ENCODE measurements at places on chromosomes 7 and 10. TPM values are rescaled to one million over a fixed set of nuclear protein-coding genes. Genes with fewer than 3 reads are reported as not detected.

The TMEM140 gene
- total RNA-seq: not detected

The FZD8 gene
- 4.0 TPM for total RNA-seq

The CTNNA3 gene
- not detected for total RNA-seq

The IKZF1 gene
- total RNA-seq: not detected

The RHEB gene
- 71.4 TPM for total RNA-seq

The AUTS2 gene
- 6.6 TPM for total RNA-seq

The OPN4 gene
- not detected for total RNA-seq

The INSYN2A gene
- total RNA-seq: not detected

The NUTM2A gene
- 2.4 TPM for total RNA-seq

The CRHR2 gene
- total RNA-seq: not detected

The SPDYE2 gene
- total RNA-seq: not detected

The IL15RA gene
- 2.6 TPM for total RNA-seq

The LBX1 gene
- total RNA-seq: not detected

The CHAT gene
- not detected for total RNA-seq

The ARID5B gene
- 11.3 TPM for total RNA-seq

The SPDYE9 gene
- not detected for total RNA-seq

The FXYD4 gene
- total RNA-seq: not detected

The KNDC1 gene
- not detected for total RNA-seq

The SVIL gene
- total RNA-seq: 19.5 TPM

The NANOS1 gene
- total RNA-seq: 0.99 TPM

The GIMAP5 gene
- total RNA-seq: not detected

The CYP3A5 gene
- 1.9 TPM for total RNA-seq

The EGFR gene
- total RNA-seq: 150 TPM

The CCNY gene
- total RNA-seq: 27.2 TPM

The MOGAT3 gene
- not detected for total RNA-seq

The CALN1 gene
- total RNA-seq: not detected

The FAM204A gene
- 38.2 TPM for total RNA-seq

The GIGYF1 gene
- total RNA-seq: 9.7 TPM

The TRIM50 gene
- not detected for total RNA-seq

The OR6B1 gene
- not detected for total RNA-seq

The PRKG1 gene
- 0.28 TPM for total RNA-seq

The C10orf53 gene
- not detected for total RNA-seq

The GPR26 gene
- not detected for total RNA-seq

The SCRN1 gene
- 26.3 TPM for total RNA-seq

The ALOX5 gene
- total RNA-seq: 0.09 TPM

The KLHDC10 gene
- total RNA-seq: 8.4 TPM
